ENCODE measurements at places on chromosomes 12 and 14. TPM values are rescaled to one million over a fixed set of nuclear protein-coding genes. Genes with fewer than 3 reads are reported as not detected.

ASIC1 gene
- 13.8 TPM for polyA plus RNA-seq

RTL1 gene
- 0.15 TPM for polyA plus RNA-seq

RPGRIP1 gene
- polyA plus RNA-seq, result not detected

APOF gene
- polyA plus RNA-seq, result not detected

AICDA gene
- polyA plus RNA-seq, result not detected

SMIM41 gene
- polyA plus RNA-seq, result not detected

KITLG gene
- polyA plus RNA-seq, result 21.0 TPM

KRT74 gene
- not detected for polyA plus RNA-seq

MAP1LC3B2 gene
- polyA plus RNA-seq, result 4.2 TPM

ADCY6 gene
- 8.9 TPM for polyA plus RNA-seq

EXOC3L4 gene
- polyA plus RNA-seq, result not detected

TAC3 gene
- 4.5 TPM for polyA plus RNA-seq

ST8SIA1 gene
- polyA plus RNA-seq, result 1.6 TPM

ANKRD33 gene
- not detected for polyA plus RNA-seq

OASL gene
- 1.1 TPM for polyA plus RNA-seq

MANSC4 gene
- not detected for polyA plus RNA-seq

TEX52 gene
- not detected for polyA plus RNA-seq

SRP54 gene
- polyA plus RNA-seq, result 52.2 TPM

PPM1H gene
- 31.5 TPM for polyA plus RNA-seq

INHBC gene
- not detected for polyA plus RNA-seq

DCAF4 gene
- 6.0 TPM for polyA plus RNA-seq

NINJ2 gene
- 26.6 TPM for polyA plus RNA-seq

OR6C2 gene
- polyA plus RNA-seq, result not detected

OAS2 gene
- 6.9 TPM for polyA plus RNA-seq

FAM186B gene
- polyA plus RNA-seq, result 0.15 TPM

PLEKHD1 gene
- 0.27 TPM for polyA plus RNA-seq

TSHR gene
- 0.31 TPM for polyA plus RNA-seq

FSCB gene
- not detected for polyA plus RNA-seq
